ENCODE measurements at places on chromosomes 2 and 18.

DNA sequence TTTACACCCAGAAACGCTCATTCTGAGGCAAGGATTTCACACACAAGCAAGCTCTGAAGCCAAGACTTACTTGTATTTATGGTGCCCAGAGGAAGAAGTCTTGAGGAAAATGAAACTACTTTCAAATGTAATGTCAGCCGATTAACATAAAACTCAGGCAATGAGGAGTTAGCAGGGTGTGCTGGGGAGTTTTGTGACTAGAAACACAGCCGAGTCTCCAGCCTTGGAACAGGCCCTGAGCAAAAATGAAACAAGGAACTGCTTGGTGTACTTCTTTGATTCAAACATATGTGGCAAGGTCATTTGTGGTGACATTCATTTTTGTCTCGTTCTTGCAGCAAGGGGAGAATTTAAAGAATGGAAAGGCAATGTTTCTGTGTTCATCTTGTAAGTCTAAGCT, 4.5 kb downstream of the DYTN start:
- no peak for DNase-seq

- no peak for DNase-seq
Measured at GRCh38 chr2:156585457-156585856, 149.3 kb downstream of the GPD2 start.

GRCh38 chr2:155404433-155405002, 706.0 kb downstream of the KCNJ3 start:
- DNase-seq, result no peak

- DNase-seq, result no peak
Measured at GRCh38 chr2:198490748-198491147, 686.4 kb downstream of the PLCL1 start.

GRCh38 chr2:3602553-3603339, 7.8 kb downstream of the COLEC11 start:
- no peak for DNase-seq

- no peak for DNase-seq
Measured at GRCh38 chr2:109523121-109523520, 90.6 kb downstream of the SEPTIN10 start.

- DNase-seq, result no peak
Measured at GRCh38 chr18:46814399-46814798, 57.5 kb upstream of the ST8SIA5 start.
